ENCODE measurements at places on chromosomes 11 and 22.

DNA sequence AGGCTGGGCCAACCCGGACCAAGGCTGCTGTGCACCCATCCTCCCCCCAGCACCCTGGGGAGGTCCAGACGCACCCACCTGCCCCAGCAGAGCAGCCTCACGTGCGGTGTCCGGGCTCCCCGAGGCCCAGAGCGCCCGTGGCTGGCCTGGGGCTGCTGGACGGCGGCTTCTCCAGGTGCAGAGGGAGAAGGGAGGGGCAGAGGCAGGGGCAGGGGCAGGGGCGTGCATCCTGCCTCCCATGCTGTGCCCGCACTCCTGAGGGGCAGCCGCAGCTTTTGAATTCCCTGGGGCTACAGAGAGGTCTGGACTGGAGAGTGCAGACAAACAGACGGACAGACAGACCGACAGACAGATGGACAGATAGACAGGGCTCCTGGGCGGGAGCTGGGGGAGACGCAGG, 83.6 kb upstream of the PRR5 start:
- no peak for DNase-seq
- no peak overlapping the region for H3K27ac ChIP-seq
- no peak overlapping the region for H3K4me3 ChIP-seq
- peaks cover 6% of the 10 kb centered on the region for H3K4me1 ChIP-seq
- H3K27me3 ChIP-seq: no peaks in the 10 kb centered on the region
- peaks cover 3% of the 10 kb centered on the region for H3K36me3 ChIP-seq

- H3K4me1 ChIP-seq: peaks cover 48% of the 10 kb centered on the region
- peaks cover 6% of the 10 kb centered on the region for H3K36me3 ChIP-seq
- H3K27me3 ChIP-seq: no peaks in the 10 kb centered on the region
- DNase-seq: no peak
These were observed 17.3 kb downstream of the PACSIN2 start for GRCh38 chr22:42997582-42998090.

DNA sequence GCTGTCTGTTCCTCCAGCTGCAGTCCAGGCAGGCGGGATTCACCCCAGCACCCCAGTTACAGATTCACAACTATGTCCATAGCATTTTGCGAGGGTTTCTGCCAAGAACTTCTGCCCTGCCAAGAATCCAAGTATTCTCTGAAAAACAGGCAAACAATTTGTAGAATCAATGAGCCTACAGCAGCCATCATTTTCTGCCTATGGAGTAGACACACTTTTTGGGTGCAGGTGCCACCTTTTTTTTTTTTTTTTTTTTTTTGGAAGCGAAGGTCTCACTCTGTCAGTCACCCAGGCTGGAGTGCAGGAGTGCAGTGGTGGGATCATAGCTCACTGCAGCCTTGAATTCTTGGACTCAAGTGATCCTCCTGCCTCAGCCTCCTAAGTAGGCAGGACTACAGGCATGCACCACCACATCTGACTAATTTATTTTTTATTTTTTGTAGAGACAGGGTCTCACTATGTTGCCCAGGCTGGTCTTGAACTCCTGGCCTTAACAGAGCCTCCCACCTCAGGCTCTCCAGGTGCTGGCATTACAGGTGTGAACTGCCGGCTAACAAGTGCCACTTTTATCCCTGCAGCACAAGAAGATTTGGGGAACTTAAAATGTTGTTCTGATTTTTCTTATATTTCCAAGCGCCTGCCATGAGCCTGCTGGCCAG, 195.1 kb downstream of the SNX19 start:
- H3K36me3 ChIP-seq: no peaks in the 10 kb centered on the region
- H3K27ac ChIP-seq: no peak overlapping the region
- peaks cover 29% of the 10 kb centered on the region for H3K27me3 ChIP-seq
- no peak for DNase-seq

DNA sequence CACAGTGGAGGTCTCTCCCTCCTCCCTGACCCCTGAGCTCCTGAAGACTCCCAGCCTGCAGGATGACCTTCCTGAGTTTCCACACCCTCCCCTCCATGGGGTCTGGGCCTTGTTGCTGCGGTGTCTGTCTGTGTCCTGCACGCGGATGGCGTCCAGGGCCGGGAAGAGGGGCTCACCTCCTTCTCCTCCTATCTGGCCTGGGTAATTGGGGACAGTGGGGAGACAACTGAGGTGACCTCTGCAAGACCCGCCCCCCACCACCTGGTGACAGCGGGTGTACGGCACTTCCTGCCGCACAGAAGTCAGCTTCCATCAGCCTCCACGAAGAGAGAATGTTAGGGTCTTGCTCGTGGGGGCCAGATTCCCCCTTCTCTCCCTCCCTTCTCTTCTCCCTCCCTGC, 31.7 kb downstream of the LINC01488 start:
- H3K4me3 ChIP-seq: no peak overlapping the region
- no peak overlapping the region for H3K27ac ChIP-seq
- H3K4me1 ChIP-seq: no peaks in the 10 kb centered on the region
- peaks cover 67% of the 10 kb centered on the region for H3K27me3 ChIP-seq

GRCh38 chr11:124791626-124792341, 8.4 kb downstream of the MSANTD2 start:
- no peak for DNase-seq
- peaks cover 30% of the 10 kb centered on the region for H3K4me1 ChIP-seq
- H3K27me3 ChIP-seq: no peaks in the 10 kb centered on the region
- no peak overlapping the region for H3K27ac ChIP-seq
- no peak overlapping the region for H3K4me3 ChIP-seq

DNA sequence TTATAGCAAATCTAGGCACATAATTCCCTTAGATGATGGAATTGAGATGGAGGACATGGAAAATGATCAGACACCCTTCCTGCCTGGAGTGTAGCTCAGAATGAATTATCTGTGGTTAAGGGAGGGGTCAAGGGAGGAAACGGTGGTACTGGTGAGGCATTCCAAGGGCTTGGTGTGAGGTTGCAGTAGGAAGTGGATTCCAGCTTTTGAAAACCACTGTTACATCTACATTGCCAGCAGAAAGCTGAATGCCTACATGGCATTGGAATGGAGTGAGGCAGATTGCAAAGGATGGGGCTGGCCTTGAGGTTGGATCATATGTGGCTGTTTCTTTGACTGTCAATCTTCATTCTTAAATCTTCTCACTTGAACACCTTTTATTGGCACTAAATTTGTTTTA, 684.4 kb downstream of the NTM start:
- no peaks in the 10 kb centered on the region for H3K27me3 ChIP-seq
- H3K36me3 ChIP-seq: no peaks in the 10 kb centered on the region
- no peak for DNase-seq
- H3K4me3 ChIP-seq: no peak overlapping the region
- H3K4me1 ChIP-seq: no peaks in the 10 kb centered on the region

- H3K36me3 ChIP-seq: no peaks in the 10 kb centered on the region
- no peak within 1 kb of the TSS for H3K27ac ChIP-seq
- no peak within 1 kb of the TSS for H3K4me3 ChIP-seq
- H3K27me3 ChIP-seq: peaks cover 97% of the 10 kb centered on the region
- no peak for DNase-seq
- H3K4me1 ChIP-seq: no peaks in the 10 kb centered on the region
These were observed at the start of gene SLC6A5 for GRCh38 chr11:20599221-20600019. Gene SLC6A5 (plus strand): TSS chr11:20599608. CDS start chr11:20599673, 65 bp downstream.

DNA sequence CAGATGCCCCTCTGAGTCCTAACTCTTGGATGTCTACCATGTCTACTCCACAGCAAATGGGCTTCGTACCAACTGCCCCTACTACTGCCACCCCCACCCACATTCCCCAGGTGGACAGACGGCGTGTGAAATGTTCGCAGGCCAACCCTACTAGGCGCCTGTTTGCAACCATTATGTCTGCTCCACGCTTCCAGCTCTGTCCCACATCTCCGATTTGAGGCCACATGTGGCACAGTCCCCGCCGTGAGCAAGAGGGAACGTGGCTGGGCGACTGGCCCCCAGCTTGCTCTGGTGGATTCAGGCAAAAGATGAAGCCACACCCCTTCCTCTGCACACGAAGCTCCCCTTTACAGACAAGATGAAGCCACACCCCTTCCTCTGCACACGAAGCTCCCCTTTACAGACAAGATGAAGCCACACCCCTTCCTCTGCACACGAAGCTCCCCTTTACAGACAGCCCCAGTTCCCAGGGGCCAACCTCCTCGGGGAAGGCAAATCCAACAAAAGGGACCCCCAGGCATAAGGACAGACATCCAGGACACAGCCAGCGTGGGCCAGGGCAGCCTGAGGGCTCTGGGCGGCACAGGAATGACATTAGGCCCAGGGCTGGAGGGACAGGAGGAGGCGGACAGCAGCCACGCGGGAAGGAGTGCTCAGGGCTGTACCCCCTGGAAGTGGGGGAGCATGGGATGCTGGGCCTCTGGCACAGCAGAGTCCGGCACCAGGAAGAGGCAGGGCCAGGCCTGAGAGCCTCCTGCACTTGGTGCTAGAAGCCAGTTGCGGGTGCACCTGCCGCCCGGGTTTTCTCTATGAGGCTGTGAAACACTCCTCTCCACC, 106.2 kb downstream of the SHANK2 start:
- no peaks in the 10 kb centered on the region for H3K36me3 ChIP-seq
- peaks cover 17% of the 10 kb centered on the region for H3K27me3 ChIP-seq
- no peak for DNase-seq
- no peak overlapping the region for H3K4me3 ChIP-seq
